ENCODE measurements at places on chromosomes 5 and 9. TPM values are rescaled to one million over a fixed set of nuclear protein-coding genes. Genes with fewer than 3 reads are reported as not detected.

DNA sequence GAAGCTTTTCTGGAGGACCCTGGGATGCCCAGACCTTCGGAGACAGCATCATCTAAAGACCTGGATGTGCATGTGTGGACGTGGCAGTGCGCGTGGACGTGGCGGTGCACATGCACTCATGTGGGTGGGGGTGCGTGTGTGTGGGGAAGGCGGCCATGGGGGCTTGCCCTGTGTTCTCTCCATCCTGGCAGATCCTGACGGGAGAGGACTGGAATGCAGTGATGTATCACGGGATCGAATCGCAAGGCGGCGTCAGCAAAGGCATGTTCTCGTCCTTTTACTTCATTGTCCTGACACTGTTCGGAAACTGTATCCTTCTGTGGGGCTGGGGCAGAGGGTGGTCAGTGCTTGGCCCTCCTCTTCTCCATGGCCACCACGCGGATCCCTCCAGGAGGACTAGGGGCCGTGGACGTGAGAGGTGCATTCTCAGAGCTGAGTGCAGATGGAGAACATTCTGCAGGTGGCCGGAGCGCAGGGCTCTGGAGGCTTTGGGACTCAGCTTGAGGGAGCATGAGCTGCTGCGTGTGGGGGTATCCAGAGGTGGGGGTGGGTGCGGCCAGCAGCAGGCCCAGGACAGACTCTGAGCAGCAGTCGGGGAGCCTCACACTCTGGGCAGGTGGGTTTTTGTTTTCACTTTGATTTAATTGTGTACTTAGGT, 129.1 kb downstream of the CACNA1B start:
- no peak for DNase-seq

- no peak for DNase-seq
Measured at GRCh38 chr5:112923988-112924387, 2.0 kb upstream of the REEP5 start.

DNA sequence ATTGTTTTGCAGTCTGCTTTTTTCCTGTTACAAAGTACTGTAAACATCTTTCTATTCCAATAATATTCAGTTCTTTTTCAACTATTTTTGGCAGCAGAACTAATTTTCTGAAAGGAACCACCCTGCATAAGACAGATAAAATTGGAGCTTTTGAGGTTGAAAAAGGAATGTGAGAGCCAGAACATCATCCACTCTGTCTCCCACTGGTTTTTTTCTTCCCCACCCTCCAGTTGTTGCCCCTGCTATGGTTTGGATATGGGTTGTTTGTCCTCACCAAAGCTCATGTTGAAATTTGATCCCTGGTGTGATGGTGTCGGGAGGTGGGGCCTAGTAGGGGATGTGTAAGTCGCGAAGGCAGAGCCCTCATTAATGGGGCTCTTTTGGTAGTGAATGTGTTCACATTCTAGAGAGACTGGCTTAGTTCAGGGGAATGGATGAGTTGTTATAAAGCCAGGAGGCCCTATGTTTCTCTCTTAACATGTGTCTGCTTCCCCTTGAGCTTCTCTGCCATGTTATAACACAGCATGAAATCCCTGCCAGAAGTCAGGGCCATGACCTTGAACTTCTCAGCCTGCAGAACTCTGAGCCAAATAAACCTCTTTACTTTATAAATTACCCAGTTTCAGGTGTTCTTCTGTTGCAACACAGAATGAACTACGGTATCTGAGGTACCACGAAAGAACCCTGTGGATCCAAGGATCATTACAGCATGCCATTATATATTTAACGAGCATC, 34.8 kb upstream of the MAST4 start:
- DNase-seq = no peak

- DNase-seq = no peak
Measured at GRCh38 chr5:111234125-111234524, 9.9 kb downstream of the CAMK4 start.

DNA sequence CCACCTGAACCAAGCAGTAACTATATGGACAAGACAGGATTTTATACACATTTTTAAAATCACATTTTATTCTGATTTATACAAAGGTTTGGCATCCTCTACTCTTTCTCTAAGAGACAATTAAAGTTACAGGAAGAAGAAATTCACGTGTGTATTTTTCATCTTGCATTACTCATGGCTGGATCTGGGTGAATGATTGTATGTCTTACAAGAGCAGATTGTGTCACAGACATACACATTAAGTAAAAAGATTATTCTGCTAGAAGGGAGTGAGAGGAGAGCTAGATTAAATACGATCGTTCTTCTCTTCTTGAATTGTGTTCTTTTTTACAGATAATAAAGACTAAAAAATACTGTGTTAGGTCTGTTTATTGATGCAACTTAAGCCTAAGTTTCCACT, 20.8 kb upstream of the CEP120 start:
- DNase-seq = no peak

- DNase-seq = no peak
Measured at GRCh38 chr5:173457482-173457881, 129.3 kb upstream of the STC2 start.

DNA sequence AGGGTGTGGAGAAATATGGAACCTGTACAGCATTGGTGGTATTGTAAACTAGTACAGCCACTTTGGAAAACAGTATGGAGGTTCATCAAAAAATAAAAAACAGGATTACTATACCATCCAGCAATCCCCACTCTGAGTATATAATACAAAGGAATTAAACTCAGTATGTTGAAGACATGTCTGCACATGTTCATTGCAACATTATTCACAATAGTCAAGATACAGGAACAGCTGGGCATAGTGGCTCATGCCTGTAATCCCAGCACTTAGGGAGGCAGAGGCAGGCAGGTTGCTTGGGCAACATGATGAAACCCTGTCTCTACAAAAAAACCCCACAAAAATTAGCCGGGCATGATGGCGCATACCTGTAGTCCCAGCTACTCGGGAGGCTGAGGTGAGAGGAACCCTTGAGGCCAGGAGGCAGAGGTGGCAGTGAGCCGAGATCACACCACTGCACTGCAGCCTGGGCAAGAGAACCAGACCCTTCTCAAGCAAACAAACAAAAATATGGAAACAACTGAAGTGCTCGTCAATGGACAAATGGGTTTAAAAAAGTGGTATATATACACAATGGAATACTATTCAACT, 63.6 kb downstream of the TMEM174 start:
- no peak for DNase-seq

- DNase-seq = no peak
Measured at GRCh38 chr9:114176624-114177291, 21.4 kb downstream of the COL27A1 start.

Gene RASEF
- not detected for total RNA-seq

Gene SETX
- 16.7 TPM for total RNA-seq

Gene C8G
- total RNA-seq = 1.8 TPM

Gene GCNT1
- total RNA-seq = 21.7 TPM

Measured in HFFc6 (cell line).